ENCODE measurements at places on chromosomes 3 and 15. TPM values are rescaled to one million over a fixed set of nuclear protein-coding genes. Genes with fewer than 3 reads are reported as not detected.

The SERINC4 gene
- 0.44 TPM for total RNA-seq

The HRH1 gene
- total RNA-seq, result 20.4 TPM

The GOLGA8A gene
- 10.8 TPM for total RNA-seq

The REC114 gene
- total RNA-seq, result not detected

The ONECUT1 gene
- not detected for total RNA-seq

The OIP5 gene
- total RNA-seq, result 5.7 TPM

The ZBBX gene
- not detected for total RNA-seq

DNA sequence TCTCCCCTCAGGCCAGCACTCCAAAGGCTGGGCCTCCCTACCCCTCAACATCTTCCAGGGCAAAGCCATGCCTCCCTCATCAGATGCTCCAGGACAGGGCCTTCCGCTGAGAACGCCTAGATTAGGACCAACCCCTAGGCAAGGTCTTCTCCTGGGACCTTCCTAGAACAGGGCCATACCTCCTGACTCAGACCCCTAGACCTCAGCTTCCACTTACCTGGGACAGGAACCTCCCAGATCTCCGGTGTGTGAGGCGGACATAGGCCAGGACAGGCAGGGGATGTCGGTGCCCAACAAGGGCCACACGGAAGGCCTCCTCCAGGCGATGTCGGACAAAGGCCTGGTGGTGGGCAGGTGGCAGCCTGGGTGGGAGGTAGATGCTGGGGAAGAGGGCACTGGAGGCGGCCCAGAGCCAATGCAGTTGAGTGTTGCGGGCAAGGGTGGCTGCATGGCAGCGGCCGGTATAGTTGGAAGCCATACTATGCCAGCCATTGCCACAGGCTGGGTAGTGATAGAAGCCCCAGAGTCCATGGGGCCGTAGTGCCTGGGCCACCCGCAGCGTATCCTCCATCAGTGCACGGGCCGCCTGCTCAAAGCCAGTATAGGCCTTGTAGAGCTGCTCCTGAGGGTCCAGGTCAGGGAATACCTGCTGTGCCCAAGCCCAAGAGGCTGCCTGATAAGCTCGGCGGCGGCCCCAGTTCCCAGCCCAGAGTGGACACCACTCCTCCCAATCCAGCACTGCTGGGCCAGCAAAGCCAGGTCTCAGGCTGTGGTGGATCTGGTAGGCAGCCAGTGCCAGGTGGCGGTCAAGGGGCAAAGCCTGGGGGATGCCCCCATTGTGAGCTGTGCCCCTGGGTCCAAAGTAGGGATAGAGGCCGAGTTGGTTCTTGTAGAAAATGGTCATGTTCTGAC, 2.5 kb upstream of the IFRD2 start:
- no peak overlapping the region for H3K4me3 ChIP-seq
- no peaks in the 10 kb centered on the region for H3K36me3 ChIP-seq
- peaks cover 15% of the 10 kb centered on the region for H3K4me1 ChIP-seq
- H3K27me3 ChIP-seq, result no peaks in the 10 kb centered on the region

DNA sequence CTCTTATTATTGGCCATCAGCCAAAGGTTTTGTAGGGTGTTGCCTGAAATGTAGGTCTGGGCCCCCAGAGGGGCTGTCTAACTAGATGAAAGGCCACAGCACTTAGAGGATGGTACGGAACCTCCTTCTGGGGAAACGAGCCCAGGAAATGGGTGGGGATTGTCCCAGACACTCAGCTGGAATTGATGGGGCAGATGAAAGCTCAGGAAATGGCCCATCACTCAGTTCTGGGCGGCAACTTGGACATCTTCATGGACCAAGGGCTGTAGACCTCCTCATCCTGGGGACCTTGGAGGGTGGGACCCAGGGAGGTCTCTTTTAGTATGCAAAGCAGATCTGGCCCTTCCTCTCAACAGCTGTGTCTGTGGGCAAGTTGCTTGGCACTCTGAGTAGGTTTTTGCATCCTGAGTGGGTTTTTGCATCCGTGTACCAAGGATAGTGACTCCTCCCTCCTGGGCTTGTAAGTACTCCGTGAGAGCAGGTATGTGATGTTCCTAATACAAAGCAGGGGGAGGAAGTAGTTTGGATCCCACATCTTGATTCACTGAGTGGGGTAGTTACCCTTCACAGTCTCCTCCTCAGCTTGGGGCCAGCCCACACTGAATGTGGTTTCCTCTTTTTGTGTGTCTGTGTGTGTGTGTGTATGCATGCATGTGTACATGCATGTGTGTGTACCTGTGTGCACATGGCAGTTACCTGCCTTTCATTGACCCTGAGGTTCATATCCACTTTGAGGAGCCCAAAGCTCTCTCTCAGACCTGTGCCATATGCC, 292.0 kb downstream of the RPLP1 start:
- no peaks in the 10 kb centered on the region for H3K27me3 ChIP-seq
- no peaks in the 10 kb centered on the region for H3K4me1 ChIP-seq
- DNase-seq, result no peak

GRCh38 chr3:187590861-187591576, 79.2 kb downstream of the SST start:
- no peaks in the 10 kb centered on the region for H3K27me3 ChIP-seq
- no peak overlapping the region for H3K27ac ChIP-seq
- DNase-seq, result no peak
- no peaks in the 10 kb centered on the region for H3K4me1 ChIP-seq
- no peaks in the 10 kb centered on the region for H3K36me3 ChIP-seq
- no peak overlapping the region for H3K4me3 ChIP-seq

DNA sequence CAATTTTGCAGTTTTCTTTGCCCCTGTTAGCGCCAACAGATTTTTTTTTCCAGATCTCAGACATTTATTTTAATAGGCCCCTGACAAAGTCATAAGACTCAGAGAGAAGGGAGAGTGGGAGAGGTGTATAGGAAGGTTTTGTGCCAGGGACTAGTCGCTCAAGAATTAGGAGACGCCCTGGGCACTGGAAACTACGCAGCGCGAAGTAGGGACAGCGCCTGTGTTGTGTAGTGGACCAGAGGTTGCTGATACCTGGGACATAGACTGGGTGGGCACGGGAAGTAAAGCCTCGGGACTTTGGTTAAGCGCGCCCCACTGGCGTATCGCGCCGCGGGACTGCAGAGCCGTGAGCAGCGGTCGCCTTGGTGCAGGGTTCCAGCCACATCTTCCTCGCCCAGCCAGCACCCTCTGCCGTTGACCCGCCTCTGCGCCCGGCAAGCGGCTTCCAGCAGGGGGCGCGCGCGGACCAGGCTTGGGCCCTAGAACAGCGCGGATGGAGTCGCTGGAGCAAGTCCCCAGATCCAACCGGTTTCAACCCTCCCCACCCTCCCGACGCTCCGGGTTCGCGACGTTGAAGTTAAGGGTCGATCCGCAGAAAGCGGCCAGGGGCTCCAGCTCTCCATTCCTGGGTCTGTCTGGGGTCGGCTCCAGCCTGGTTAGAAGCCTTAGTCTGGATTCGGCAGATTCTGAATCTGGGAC, 3.0 kb upstream of the ISLR2 start:
- H3K27me3 ChIP-seq, result peaks cover 49% of the 10 kb centered on the region
- no peak overlapping the region for H3K27ac ChIP-seq
- H3K4me3 ChIP-seq, result no peak overlapping the region
- H3K4me1 ChIP-seq, result no peaks in the 10 kb centered on the region

- H3K27ac ChIP-seq, result no peak overlapping the region
- H3K36me3 ChIP-seq, result no peaks in the 10 kb centered on the region
- no peak for DNase-seq
- no peak overlapping the region for H3K4me3 ChIP-seq
- no peaks in the 10 kb centered on the region for H3K27me3 ChIP-seq
These were observed 228.9 kb upstream of the PRICKLE2 start for GRCh38 chr3:64454179-64454578.

DNA sequence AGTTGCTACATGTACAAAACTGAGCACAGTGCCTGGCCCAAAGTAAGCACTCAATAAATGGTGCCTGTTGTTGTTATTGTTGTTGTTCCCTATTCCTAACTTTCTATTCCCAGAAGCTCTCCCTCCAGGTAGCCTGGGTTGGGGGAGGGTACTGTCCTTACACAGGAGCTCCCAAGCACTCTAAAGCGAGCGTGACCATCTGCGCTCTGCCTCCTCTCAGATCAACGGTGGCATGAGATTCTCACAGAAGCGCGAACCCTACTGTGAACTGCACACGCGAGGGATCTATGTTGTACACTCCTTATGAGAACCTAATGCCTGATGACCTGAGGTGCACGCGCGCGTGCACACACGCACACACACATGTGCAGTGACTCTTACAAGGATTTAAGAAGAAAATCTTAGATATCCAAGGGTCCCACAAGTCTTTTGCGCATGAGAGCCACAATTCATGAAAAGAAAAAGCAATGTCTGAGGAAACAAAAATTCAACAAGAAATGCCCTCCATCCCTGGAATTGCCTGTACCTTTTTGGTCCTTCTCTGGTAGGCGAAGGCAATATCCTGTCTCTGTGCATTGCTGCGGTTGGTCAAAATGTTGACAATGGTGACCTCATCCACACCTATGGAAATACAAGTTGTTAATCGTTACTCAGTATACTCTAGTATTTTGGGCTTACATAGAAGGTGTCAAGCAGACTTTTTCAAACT, 33.7 kb downstream of the ANXA2 start:
- H3K4me1 ChIP-seq, result peaks cover 6% of the 10 kb centered on the region
- H3K27ac ChIP-seq, result no peak overlapping the region
- H3K4me3 ChIP-seq, result no peak overlapping the region
- H3K27me3 ChIP-seq, result no peaks in the 10 kb centered on the region

DNA sequence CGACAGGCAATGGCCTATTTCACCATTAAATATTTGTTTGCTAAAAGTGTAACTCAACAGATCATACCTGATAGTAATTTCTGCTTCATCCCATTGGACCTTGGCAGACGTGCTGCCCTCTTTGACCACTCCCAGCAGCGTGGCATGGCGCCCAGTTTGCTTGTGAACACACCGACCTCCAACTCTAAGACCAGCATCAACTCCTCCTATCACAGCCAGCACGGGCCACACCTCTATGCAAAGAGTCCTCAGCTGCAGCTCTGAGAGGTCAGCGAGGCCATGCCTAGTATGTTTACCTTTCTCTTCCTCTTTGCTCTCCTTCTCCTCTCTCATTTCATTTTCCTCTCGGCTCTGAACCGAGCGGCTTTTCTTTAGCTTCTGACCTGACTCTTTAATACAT, 80.6 kb downstream of the FBXL22 start:
- H3K4me3 ChIP-seq, result no peak overlapping the region
- no peak overlapping the region for H3K27ac ChIP-seq
- peaks cover 3% of the 10 kb centered on the region for H3K4me1 ChIP-seq

GRCh38 chr3:96900566-96900965, 86.2 kb downstream of the EPHA6 start:
- no peaks in the 10 kb centered on the region for H3K36me3 ChIP-seq
- H3K27ac ChIP-seq, result no peak overlapping the region
- H3K27me3 ChIP-seq, result no peaks in the 10 kb centered on the region
- no peaks in the 10 kb centered on the region for H3K4me1 ChIP-seq

DNA sequence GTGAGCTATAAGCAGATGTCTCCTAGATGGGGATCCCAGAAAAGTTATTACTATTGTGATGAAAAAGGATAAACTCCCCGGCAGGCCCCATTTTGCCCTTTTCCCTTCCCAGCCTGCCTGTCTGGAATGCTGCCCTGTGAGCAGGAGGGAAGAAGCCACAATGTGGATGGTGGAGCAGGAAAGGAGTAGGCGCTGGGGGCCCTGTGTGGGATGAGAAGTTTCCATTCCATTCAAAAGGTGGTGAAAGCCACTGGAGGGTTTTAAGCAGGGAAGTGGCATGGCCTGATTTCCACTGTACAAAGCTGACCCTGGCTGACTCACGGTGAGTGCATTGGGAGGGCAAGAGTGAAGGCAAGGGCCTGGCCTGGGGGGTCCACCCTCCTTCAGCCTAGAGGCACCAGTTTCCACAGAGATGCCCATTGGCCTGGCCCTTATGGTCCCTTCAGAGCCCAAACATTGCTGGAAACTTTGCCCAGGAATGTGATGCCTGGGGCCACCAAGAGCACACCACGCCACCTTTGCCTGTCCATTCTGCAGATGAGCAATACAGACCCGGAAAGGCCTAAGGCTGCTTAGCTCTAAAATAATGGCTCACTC, 206.9 kb downstream of the RPLP1 start:
- H3K4me3 ChIP-seq, result no peak overlapping the region
- H3K27me3 ChIP-seq, result no peaks in the 10 kb centered on the region
- DNase-seq, result no peak
- no peaks in the 10 kb centered on the region for H3K4me1 ChIP-seq

- no peak for DNase-seq
- no peak overlapping the region for H3K27ac ChIP-seq
- H3K27me3 ChIP-seq, result no peaks in the 10 kb centered on the region
- no peak overlapping the region for H3K4me3 ChIP-seq
- H3K4me1 ChIP-seq, result no peaks in the 10 kb centered on the region
These were observed 378.4 kb upstream of the AGTR1 start for GRCh38 chr3:148319161-148319915.

DNA sequence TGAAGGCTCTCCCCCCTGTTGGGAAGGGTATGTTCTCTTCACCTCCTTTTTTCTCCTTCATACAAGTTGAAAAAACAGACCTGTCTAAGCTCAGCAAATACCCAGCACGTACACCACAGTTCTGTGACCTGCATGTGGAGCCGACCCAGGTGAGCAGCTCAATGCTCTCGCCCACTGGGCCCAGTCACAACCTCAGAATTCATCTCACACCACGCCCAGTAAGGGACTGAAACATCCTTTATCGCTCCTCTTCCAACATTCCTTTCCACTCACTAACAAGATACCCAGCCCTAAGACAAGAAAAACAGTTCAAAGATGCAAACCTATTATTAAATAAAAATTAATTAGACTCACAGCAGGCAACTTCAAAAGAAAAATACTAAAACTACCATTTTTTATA, 68.9 kb downstream of the FOXP1 start:
- H3K4me3 ChIP-seq, result no peak overlapping the region
- no peaks in the 10 kb centered on the region for H3K4me1 ChIP-seq
- H3K36me3 ChIP-seq, result no peaks in the 10 kb centered on the region
- no peak overlapping the region for H3K27ac ChIP-seq
- H3K27me3 ChIP-seq, result no peaks in the 10 kb centered on the region

All from colonic mucosa (tissue), 4 donors.